ENCODE measurements at places on chromosomes 6 and 20.

- no peak for DNase-seq
Measured at GRCh38 chr20:44603327-44603726, 20.9 kb downstream of the PKIG start.

- no peak for DNase-seq
Measured at GRCh38 chr6:96610019-96610418, 47.1 kb downstream of the FHL5 start.

DNA sequence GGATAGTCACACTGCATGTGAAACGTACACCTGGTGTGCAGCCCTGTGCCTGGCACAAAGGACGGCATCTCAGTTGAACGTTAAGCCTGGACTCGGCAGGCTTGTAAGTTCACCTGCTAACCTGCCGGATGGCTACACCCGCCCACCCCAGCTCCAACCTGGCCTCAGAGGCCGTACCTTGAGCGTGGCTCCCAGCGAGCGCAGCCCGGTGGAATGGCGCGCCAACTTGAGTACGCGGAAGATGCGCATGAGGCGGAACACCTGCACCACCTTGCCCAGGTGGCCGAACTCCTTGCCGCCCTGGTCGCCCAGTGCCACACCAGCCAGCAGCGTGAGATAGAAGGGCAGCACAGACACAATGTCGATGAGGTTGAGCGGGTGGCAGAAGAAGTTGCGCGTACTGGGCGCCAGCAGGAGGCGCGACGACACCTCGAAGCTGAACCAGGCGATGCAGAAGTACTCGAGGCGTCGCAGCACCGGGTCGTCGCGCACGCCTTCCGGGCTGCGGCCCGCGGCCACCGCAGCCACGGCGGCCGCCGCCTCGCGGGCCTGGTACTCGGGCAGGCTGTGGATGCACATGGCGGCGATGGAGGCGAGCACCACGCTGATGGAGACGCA is 3.3 kb downstream of the KCNS1 start:
- no peak for DNase-seq

DNA sequence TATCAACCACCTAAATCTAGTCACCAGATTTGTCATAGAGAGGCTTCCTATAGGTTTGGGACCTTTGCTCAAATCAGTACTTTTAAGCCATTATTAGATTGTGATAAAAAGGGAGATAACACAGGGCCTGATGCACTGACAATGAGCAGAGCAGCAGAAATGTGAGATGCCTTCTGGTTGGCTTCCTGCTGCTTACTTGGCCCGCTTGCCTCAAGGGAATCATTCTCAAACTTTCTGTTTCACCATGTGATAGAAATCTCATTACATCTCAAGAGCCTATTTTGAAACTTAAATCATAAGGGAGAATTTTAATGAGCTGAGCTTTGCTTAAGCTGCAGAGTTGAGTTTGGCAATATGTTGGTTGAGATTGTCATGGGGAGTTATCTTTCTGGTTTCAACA is 606.0 kb downstream of the DHX35 start:
- no peak for DNase-seq

DNA sequence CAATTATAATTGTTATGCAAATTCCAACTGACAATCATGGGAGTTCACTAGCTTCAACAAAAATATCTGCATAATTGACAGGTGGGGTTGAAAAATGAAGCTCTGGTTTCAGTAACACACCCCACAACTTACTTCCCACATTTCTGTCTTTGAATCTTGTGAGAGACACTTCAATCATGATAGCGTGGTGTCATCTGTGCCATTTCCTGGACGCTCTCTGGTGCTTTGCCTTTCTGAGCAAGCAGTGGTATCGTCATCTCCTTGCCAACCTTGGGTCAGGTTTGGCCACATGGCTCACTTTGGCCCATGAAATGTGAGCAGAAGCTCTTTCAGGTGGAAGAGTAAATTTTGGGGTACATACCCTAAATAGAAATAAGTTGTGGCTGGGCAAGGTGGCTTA is 10.2 kb downstream of the BMP7 start:
- DNase-seq, result no peak

GRCh38 chr20:4061987-4062386 is 46.6 kb upstream of the RNF24 start:
- no peak for DNase-seq

DNA sequence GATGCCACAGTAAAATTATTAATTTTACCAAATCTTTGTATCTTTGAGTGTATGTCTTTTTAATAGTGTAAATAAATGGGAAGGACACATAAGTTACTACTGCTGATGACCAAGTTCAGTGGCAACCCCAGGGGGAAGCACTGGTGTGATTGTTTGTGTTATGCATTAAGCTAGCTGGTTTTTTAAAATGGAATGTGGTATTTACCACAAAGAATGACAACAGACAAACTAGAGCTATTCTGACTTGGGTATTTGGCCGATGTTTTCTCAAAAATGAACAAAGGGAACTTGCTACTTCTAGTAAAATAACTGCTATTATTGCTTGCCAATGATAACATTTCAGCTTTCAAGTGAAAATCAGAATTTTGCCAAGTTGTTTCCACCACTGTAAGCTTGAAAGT is 2.9 kb downstream of the FNDC1 start:
- no peak for DNase-seq

- DNase-seq, result no peak
Measured at GRCh38 chr6:157246771-157247484, 76.4 kb downstream of the TMEM242 start.

DNA sequence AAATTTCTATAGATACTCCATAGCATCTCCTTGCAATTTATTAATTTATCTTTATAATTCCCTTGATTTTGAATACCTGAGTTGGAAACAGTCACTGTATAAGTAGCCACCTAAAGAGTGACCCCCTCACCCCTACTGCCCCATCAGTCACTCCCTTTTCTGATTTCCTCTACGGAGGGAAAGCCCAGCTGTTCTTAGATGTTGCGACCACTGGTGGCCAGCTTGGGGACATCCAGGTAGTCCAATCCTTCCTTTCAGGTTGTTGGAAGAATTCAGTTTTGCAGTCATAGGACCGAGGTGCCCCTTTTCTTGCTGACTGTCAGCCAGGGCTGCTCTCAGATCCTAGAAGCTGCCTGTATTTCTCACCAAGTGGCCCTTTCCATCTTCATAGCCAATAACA is 87.8 kb downstream of the BMP6 start:
- DNase-seq, result peak; percentile 34

GRCh38 chr6:54236984-54237383 is 71.3 kb upstream of the TINAG start:
- DNase-seq, result no peak

GRCh38 chr6:90369024-90369519 is 72.4 kb upstream of the BACH2 start:
- peak; percentile 99 for DNase-seq

DNA sequence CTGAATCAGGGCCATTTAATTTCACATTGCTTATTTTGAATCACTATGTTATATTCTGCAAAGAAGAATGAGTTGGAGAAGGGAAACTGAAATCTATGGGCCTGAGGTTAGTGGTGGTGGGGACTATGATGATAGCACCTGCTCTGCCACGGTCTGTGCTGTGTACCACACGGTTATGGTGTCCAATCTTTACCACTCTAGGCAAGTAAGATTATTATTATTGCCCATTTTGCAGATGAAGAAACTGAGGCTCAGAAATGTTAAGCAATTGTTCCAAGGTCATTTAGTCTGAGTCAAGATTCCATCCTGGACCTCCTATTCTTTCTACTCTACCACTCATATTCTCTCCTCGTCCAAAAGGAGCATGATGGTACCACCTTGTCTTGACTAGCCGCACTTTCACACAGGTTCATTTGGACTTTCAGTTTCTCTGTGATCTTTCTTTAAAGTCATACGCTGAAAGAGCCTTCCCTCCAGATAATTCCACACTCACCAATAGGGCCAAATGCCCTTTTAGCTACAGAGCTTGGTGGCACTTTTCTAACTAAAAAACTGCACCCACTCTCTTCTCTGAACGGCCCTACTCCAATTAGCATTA is 56.2 kb downstream of the GFOD1 start:
- DNase-seq, result no peak

All from trophoblast cell (in vitro differentiated cells and primary cell).